Activated CD4-positive, CD25-positive, alpha-beta regulatory T cell treated with anti-CD3 and anti-CD28 coated beads, Interleukin-2, amount 50 U/mL, for 72 hours (primary cell): ENCODE measurements at places on chromosomes 16 and 17.

DNA sequence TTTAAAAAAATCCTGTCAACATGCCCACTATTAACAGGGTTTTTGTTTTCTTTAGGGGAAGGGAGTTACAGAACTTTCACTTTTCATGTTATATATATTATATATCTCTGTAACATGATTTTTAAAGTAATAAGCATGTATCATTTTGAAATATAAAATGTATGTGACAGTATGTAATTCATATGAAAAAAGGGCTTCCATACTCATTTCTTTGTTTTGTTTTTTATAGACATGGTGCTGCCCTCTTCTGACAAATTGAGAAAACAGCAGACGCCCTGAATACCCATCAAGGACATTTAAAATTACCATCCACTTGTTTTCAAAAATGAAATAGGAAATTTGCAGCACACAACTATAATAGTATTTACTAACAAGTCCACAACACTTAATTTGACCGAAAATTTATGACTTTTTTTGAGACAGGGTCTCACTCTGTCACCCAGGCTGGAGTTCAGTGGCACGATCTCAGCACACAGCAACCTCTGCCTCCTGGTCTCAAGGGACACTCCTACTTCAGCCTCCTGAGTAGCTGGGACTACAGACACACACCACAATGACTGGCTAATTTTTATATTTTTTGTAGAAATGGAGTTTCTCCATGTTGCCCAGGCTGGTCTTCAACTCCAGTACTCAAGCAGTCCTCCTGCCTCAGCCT is 30.4 kb downstream of the CFDP1 start:
- DNase-seq, result no peak

DNA sequence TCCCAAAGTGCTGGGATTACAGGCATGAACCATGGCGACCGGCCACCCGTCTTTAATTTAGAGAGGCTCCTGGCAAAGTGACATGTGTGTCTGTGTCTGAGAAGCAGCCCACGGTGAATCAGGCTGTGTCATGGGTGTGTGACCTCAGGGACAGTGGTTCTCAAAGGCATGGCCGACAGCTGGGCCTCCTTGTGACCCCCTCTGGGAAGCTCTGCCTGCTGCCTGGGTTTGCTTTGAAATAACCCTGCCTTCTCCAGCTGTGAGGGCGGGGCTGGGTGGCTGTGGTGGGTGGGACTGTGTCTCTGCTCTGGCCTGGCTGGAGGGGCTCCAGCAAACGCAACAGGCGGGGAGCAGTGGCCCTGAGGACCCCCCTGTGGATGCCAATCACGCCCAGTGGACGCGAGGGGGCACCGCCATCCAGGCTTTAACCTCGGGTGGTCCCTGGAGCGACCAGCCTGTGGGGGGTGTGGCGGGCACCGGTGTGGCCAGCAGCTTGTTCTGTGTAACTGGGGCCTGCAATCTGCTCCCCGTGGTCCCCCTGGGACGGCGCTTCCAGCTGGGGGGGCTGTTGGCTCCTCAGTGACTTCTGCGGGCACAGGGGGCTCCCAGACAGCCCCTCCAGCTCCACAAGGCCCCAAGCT is 8.8 kb upstream of the APRT start:
- DNase-seq, result no peak

- DNase-seq, result no peak
These were observed 89.7 kb downstream of the MARCHF10 start for GRCh38 chr17:62718429-62718828.

- peak; percentile 65 for DNase-seq
These were observed 562 bp downstream of the USP31 start for GRCh38 chr16:23148513-23149266.

DNA sequence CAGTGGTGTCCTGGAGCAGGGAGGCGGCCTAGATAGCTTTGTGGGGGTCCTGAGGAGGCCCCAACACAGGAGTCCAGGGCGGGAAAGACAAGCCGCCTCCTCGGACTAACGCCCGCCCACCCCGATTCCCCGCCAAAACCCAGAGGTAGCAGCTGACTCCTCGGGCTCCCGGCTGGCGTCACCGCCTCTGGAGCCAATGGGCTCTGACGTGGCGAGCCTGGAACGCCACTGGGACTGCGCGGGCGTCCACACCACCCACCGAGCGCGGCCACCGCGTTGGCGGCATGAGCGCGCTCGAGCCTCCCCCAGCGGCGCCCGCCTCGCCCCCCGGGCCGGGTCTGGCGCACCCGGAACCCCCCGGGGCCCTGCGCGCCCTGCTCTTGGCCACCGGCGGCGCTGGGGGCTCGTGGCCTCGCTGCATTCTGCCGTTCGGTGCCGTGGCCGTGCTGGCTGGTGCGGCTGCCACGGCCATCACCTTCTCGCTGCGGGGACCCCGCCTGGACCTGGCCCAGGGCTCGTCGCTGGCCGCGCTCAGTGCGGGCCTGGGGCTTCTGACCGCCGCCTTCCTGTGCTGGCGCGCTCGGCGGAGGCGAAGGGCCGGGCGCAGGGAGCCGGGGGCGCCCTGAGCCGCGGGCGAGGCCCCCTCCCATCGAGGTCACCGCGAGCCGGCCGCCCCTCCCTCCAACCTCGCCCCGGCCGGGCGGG is 3.4 kb upstream of the NTN3 start:
- DNase-seq, result no peak

DNA sequence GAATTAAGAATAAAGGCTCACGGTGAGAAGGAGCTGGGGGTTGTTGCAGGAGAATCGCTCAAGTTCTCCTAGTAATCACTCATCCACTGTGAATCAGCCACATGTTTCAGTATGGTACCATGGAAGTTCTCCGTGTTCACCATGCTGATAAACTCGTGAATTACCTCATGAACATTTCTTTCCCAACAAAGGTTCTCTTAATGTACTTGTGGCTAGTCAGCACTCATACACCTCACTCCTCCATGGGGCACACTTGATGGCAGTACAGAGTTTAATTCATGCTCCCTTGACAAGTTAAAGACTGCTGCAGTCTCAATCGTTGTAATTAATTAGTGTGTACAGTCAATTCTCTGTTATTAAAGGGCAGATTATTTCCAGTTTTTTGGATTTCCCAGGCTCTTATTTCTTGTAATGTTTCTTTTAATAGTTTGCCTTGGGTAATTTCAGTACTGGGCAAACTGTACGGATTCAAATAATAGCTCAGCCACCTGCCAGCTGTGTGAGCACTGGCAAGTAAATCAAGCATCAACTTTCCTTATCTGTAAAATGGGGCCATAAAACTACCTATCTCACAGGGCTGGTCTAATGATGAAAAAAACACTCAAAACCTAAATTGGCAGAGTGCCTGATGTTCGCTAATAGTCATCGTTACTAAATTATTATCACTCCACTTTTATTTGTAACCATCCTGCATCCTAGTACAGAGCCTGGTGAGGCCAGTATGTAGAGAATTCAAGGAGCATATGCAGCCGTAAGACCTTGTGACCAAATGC is 6.1 kb downstream of the GOT2 start:
- no peak for DNase-seq
